ENCODE measurements at places on chromosomes 16 and 17.
A peak's percentile ranks its signal among the peaks of the same experiment; 100 is the strongest.

GRCh38 chr17:62644487-62645173 is 17.2 kb downstream of the MRC2 start:
- no peak for DNase-seq

- DNase-seq = no peak
These were observed 42.0 kb upstream of the XYLT1 start for GRCh38 chr16:17512636-17513220.

GRCh38 chr17:50022463-50023130 is 27.6 kb upstream of the DLX3 start:
- DNase-seq = no peak

DNA sequence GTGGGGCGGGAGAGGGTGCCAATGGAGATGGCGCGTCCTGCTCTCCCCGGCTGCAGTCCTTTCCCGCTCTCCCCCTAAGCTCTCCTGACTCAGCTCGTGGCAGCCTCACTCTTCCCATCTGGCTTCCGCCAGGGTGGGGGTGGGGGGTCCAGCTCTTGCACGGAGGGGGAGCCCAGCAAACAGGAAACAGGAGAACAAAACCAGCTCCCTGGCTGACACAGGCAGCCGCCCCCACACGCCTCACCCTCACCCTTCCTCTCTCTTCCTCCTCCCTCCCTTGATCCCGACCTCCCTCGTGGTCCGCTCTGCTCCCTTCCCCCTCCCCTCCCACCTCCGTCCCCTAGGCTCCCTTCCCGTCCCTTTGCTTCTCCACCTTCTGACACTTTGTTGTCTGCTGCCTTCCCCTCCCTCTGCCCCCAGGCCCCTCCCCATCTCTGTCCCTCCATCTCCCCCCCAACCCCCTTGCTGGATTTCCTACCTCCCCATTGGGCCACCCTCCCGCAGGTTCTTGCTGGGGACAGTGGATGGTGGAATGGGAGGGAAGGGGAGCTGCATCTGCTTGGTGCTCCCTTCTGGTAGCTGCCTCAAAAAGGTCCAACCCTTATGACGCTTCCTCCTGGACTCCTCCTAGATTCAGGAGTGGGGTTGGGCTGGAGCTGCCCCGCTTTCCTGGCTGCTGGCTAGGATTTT is 23.7 kb downstream of the ARHGAP23 start:
- no peak for DNase-seq

- peak; percentile 80 for DNase-seq
These were observed 45.0 kb upstream of the SMURF2 start for GRCh38 chr17:64707050-64707591.

GRCh38 chr17:54844233-54844632 is 56.4 kb upstream of the TOM1L1 start:
- DNase-seq = no peak

DNA sequence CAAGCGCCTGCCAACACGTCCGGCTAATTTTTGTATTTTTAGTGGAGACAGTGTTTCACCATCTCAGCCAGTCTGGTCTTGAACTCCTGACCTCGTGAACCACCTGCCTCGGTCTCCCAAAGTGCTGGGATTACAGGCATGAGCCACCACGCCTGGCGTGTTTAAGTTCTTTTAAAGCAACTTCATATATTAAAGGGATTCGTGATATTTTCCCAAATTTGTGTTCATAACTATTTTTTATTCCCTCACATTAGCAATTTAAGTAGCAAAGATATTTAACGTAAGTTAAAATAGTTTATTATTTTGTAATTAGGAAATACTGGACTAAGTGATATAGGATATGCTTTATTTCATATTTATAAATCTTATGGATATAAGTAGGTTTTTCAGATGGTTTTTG is 4.2 kb downstream of the SPG7 start:
- DNase-seq = no peak

- no peak for DNase-seq
These were observed 819 bp downstream of the SUPT4H1 start for GRCh38 chr17:58351182-58351581.

- DNase-seq = no peak
These were observed 50.1 kb downstream of the LMF1 start for GRCh38 chr16:920717-921116.

- DNase-seq = peak; percentile 25
These were observed 26.3 kb downstream of the CEP112 start for GRCh38 chr17:66165537-66166123.

DNA sequence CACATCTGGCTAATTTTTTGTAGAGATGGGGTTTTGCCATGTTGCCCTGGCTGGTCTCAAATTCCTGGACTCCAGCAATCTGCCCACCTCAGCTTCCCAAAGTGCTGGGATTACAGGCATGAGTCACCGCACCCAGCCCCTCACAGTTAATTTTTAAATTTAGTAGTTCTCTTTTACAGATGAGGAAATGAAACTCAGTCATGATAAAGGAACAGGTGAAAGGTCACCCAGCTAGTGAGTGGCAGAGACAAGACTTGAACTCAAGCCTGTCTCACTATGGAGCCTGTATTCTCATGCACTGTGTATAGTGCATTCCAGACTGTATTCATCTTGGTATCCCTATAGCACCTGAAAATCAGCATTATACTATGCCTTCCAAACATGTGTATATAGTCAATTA is 77.1 kb upstream of the WSB1 start:
- DNase-seq = peak; percentile 82

DNA sequence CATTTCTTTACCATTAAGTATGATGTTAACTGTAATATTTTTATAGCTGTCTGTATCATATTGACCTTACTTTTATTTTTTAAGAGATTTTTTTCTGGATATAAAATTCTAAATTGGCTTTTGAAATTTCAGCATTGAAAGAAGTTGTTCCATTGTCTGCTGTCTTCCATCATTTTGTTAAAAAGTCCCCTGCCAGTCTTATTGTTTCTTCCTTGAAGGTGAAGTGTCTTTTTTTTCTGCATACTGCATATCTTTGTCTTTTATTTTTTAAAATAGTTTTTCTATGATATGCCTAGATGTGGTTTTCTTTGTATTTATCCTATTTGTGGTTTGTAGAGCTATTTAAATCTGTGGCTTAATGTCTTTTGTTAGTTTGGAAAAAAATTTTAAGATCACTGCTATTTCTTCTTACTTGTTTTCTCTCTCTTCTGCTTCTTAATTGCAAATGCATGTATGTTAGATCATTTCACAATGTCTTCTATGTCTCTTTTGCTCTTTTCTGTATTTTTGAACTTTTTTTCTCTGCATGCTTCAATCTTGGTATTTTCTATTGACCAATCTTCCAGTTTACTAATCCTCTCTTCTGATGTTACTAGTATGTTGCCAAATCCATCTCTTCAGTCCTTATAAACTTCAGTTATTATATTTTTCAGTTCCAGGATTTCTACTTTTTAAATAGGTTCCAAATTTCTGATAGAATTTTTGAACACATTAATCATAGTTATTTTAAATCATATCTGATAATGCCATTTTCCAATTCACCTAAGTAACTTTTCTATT is 20.2 kb downstream of the IL21R start:
- DNase-seq = no peak

DNA sequence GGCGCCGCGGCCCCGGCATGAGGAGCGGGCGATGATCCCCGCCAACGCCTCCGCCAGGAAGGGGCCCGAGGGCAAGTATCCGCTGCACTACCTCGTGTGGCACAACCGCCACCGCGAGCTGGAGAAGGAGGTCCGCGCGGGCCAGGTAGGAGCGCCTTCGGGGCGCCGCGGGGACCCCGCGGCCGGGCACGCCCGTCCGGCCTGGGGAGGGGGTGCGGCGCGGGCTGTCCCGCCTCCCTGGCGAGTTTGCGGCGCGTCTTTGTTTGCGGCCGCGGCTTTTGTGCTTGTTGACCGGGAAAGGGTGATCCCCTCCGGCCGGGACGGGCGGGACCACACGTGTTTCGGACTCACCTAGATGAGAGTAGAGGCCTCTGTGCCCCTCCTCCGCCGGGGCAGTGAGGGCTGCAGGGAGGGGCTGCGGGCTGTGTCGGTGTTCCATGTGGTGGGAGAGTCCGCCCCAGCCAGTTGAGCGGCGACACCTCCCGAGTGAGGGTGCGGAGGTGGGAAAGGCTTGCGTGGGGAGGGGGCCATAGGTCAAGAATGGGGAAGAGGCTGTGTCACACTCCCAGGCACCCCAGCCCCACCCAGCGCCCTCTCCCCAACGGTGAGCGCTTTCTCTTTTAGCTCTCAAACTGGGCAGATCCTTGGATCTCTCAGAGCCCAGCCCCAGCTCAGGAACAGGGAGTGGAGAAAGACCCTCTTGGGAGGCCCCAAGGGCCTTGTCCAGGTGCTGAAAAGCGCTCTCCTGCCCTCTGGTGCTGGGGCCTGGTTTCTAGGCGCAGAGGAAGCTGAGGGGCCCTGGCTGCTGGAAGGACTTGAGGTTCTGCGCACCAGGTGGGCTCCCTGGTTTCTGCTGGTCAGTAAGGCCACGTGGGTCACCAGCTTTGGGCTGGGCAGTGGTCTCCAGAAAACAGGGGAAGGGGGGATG is 923 bp downstream of the ANKRD13B start:
- DNase-seq = no peak

DNA sequence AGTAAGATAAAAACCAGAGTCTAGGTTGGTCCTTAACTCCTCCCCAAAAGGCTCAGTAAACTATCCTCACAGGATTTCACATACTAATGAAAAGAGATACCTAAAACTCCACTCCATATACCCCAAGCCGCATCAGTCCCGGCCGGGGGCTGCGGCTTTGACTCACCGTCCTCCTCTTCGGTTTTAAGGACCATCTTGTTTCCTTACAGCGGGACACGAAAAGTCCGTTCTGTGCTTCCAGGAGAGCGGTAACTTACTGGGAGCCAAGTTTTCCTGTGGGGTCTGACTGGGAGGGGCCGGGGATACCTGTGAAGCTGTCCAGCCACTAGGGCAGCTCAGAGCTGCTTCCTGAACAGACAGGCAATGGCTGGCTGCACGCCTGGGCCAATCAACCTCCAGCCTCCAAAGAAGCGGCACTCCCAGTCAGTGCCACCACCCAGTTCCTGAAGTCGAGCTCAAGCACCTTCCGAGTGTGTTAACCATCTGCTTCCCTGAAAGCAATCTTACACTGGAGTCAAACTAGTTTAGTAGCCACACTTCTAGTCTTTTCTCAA is 45.5 kb downstream of the CYTH1 start:
- DNase-seq = peak; percentile 87

GRCh38 chr16:4239020-4239419 is 2.9 kb downstream of the SRL start:
- DNase-seq = no peak

- DNase-seq = peak; percentile 74
These were observed 49.1 kb upstream of the SLC25A19 start for GRCh38 chr17:75338335-75338734.

DNA sequence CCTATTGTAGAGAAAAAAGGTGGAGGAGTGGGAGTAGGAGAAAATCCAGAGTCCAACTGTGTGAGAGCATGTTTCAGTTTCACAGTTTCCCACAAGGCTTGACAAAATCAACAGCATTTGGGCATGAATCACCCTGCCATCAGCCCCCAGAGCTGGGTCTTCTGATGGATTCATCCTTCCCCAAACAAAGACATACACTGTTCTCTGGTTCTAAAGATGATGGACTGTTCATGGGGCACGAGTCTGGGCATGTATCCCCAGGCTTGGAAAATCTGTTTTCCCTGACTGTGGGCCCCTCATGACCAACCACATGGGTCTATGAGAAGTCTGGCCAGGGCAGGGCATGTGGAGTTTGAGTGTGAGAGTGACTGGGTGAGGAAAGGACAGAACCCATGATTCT is 210.4 kb upstream of the IRX5 start:
- no peak for DNase-seq

DNA sequence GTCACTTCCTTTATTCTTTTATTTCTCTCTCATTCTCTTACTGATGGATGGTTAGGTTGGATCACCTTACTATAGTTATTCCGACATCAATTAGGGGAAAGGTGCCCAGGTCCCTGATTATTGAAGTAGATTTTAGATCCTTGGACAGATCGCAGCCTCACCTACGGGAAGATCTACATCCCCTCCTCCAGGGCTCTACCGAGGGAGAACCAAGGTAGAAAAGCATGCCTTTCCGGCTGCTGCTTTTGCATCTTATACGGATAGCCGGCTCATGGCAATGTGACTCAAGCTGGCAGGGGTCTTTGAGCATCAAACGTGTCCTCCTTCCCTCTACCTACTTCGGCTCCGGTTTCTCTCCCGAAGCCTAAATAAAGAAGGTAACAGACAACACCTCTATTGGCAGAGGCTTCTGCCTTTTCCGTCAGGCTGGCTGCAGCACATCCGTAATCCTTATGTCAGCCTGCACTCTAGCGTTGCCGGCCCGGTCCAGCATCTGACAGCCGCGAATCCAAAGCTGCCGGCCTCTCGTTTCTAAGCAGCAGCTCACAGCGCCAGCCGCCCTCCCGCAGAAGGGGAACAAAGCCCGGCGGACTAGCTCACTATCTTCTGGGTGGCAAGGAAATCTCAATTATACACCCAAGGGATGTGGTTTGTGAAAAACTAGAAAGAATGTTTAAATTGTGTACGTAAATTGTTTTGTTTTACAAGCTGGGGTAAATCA is 46.9 kb downstream of the IRX6 start:
- DNase-seq = peak; percentile 16

- no peak for DNase-seq
These were observed 3.6 kb upstream of the MAP3K14 start for GRCh38 chr17:45320349-45320930.

DNA sequence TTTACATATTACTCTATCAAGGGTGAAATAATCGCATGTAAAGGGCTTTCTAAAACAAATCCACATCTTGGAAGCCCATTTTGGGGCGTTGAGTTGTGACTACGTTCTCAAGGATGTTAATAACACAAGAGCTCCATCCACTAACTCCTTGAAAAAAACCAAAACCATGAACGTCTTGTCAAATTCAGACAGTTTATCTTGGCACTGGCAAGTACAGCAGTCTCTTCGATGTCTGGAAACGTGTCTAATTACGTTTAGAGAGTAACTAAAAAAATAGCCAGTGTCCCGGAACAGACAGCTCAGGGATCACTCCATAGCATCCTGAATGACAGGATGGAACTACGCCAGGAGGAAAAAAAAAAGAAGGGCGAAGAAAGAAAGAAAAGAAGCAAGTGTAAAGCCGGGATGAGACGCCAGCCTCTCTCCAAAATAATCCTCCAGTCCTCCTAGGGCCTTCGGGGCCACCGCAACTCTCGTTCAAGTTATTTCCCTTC is 954 bp downstream of the MYO1D start:
- DNase-seq = no peak

DNA sequence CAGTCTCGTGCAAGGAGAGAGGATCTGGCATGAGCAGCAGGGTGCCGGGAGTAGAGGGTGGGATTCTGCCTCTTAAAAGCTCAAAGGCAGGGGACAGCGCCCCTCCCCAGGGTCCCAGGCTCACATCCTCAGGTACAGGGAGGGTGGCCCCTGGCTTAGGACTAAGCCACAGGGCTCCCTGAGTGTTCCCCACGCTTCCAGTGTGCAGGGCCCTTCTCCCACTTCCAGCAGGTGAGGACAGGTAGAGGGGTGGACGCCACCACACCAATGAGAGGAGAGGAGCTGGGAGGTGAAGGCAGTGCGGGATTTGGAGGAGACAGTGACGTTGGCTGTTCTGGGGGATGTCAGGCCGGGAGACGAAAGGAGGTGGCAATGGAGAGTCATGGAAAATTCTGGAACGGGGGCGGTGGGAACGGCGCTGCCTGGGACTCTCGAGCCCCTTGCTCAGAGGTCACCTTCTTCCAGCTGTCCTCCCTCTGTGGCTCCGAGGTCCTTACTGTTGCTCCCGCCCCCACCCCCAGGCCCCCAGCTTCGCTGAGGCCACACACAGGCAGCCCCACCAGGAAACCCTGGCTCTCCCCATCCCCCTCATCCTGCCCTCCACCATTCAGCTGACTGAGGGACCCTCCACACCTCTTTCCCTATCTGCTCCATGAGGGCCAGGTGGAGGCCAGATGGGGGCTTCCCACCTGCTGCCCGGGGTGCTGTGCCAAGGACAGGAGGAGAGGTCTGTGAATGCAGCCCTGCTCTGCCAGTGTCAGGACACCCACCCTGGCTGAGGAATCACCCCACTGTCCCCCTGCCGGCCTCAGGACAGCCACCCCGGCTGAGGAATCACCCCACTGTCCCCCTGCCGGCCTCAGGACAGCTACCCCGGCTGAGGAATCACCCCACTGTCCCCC is 57.7 kb upstream of the ACSF3 start:
- no peak for DNase-seq
